ENCODE measurements at places on chromosomes 12 and 14.
A peak's percentile ranks its signal among the peaks of the same experiment; 100 is the strongest.

GRCh38 chr14:52917735-52918134 lies 33.1 kb downstream of the FERMT2 start:
- no peak for DNase-seq

DNA sequence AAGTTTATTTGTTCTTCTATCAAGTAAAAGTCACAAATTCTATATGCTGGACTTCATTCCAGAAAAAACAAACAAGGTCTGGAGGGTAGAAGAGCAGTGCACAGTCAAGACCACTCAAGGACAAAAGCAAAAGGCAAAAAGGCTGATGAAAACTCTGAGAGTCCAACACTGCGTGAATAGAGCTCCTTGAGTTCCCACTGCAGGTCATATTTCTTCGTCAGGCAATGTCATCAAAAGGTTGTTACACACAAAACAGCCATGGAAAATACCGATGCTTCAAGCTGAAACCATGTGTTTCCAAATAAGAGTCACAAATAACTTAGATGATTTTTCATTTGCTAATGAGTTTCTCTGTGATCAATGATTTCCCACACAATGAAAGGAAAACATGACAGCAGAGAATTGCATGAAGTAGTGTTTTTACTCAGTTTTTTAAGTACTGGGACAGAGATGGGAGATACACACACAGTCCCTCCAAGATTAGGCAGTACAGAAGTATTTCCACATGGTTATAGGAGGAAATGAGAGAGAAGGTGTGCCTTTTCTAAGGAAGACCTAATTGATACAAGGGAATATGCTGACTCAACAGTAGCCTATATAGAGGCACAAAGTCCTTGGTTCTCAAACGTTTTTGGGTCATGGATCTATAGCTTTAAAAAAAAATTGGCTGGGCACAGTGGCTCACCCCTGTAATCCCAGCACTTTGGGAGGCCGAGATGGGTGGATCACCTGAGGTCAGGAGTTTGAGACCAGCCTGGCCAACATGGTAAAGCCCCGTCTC lies 177.7 kb downstream of the MED13L start:
- no peak for DNase-seq

DNA sequence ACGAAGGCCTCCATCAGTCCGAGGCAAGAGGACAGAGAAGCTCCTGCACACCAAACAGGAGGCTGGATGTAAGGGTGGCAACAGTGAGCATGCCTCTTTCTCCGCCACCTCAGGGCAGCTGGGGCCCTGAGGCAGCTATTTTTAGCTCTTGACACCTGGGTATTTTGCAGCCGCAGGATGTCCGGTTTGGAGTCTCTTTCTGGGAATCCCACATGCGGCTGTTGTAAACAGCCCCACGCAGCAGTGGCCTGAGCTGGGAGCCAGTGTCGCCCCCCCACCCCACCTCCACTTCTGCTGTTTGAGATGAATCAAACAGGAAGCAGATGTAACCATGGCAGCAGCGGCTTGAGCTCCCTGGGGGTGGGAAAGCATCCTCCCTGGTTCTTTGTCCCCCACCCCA lies 11.7 kb downstream of the HDAC7 start:
- peak; percentile 53 for DNase-seq

DNA sequence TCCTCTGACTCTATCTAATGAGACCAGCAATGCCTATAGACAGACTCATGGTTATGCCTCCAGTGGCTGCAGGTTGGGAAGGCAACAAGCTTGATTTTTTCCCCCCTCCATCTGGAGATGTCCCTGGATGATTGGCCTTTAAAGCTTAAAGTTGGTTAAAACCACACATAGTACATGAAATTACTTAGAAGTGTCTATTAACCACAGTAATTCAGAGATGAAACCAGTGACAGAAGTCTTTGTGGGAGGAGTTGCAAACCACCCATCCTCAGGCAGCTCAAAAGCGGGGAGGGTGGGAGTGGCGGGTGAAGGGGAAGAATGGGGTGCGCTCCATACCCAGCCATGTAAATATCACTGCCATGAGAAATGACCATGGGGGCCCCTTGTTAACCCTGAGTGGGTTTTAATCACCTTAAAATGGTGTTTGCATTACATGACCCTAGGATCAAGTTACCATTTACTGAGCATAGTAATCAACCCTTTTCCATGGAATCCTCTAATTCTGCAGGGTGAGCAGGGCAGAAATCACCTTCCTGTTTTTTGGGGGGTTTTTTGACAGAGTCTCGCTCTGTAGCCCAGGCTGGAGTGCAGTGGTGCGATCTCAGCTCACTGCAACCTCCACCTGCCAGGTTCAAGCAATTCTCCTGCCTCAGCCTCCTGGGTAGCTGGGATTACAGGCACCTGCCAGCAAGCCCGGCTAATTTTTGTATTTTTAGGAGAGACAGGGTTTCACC lies 133.5 kb downstream of the FOXN3 start:
- no peak for DNase-seq

DNA sequence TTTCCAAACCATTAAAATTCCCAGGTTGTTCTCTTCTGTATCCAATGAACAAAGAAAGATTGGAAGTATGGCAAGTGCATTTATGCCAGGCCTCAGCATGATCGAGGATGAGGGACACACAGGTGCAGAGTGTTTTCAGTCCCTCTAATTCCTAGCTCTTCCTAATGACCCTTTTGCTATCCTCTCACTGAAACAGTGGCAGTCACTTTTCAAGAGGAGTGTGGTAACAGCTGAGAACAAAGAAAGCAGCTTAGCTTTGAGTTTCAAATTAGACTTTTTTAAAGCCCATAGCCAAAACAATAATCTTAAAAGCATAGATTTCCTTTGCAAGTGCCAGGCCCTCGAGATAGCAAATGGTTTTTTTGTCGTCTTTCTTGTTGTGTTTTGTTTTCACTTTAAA lies 110.8 kb downstream of the KCNH5 start:
- no peak for DNase-seq

- DNase-seq: no peak
These were observed 234.8 kb downstream of the DUSP6 start for GRCh38 chr12:89117448-89118034.

GRCh38 chr12:5184186-5184585 lies 140.5 kb downstream of the KCNA5 start:
- no peak for DNase-seq

DNA sequence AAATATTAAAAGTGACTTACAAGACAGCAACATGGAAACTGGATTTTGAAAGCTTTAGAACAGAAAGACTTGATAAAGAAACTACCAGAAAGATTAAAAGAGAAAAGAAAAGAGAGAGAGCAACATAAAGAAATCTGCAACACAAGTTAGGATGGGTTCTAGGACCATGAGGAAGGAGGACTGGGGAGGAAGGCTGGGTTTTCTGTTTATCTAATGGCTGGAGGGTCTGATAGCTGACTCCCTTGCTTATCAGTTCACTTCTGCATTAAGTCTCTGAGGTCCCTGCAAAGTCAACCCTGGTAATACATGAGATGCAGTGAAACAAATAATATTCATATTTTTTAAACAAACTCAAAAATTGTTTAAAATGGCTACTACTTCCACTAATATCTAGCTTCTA lies 90.1 kb downstream of the RPAP3 start:
- no peak for DNase-seq

- no peak for DNase-seq
These were observed 59.8 kb downstream of the NPAS3 start for GRCh38 chr14:32998433-32998832.

DNA sequence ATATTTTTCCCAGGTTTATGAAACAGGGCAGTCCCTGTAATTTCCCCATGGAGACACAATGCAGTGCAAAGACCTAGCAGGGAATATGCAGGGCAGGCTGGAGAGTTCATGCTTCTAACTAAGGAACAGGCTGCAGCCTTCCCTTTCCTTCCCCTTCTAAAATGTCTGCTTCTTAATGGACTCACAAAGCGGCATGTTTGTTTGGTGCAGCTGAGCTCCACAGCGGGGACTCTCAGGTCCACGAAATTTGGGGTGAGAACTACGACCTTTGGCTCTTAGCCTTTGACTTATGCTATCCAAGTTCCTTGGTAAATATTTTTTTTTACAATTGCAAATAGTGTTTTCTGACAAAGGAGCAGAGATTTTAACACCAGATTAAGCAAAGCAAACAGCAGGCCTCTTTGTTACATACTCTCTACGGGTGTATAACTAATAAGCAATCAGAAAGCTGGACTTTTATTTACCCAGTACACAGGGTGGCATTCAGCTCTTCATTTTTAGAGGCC lies 323.6 kb downstream of the ZFP36L1 start:
- no peak for DNase-seq

DNA sequence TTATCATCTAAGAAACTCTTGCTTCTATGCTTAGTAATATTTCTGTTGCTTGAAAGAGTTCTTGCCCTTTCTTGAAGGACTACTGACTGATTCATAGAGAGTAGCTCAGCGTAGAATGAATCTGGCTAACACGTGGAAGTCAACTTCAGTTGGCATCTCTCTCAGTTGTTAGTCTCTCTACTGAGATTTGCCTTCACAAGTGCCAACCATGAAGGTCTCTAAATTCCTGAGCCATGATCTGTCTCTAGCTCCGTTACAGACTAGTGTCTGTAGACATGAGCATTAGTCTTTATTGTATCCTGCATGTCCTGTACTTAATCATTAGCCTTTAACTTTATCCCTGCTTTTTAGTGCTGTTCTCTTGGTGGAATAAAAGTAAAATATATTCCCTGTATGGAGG lies 19.1 kb upstream of the ALX1 start:
- DNase-seq: no peak

DNA sequence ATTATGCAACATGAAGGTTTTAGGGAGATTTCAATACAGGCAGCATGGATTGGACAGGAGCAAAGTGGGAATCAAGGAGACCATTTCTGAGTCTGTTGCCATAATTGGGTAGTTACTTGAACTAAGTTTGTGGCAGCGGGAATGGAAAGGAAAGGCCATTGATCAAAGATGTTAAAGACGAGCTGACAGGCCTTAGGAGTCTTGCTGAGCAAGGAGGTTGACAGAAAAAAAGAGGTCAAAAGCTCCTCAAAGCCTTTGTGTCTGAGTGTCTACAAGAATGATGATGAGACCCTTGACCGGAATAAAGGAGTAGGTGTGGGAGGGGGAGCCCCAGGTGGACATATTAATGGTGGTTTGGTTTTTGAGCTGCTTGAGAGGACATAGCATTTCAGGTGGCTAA lies 9.4 kb downstream of the PLEKHA5 start:
- no peak for DNase-seq
